ENCODE measurements at places on chromosomes 4 and X.

DNA sequence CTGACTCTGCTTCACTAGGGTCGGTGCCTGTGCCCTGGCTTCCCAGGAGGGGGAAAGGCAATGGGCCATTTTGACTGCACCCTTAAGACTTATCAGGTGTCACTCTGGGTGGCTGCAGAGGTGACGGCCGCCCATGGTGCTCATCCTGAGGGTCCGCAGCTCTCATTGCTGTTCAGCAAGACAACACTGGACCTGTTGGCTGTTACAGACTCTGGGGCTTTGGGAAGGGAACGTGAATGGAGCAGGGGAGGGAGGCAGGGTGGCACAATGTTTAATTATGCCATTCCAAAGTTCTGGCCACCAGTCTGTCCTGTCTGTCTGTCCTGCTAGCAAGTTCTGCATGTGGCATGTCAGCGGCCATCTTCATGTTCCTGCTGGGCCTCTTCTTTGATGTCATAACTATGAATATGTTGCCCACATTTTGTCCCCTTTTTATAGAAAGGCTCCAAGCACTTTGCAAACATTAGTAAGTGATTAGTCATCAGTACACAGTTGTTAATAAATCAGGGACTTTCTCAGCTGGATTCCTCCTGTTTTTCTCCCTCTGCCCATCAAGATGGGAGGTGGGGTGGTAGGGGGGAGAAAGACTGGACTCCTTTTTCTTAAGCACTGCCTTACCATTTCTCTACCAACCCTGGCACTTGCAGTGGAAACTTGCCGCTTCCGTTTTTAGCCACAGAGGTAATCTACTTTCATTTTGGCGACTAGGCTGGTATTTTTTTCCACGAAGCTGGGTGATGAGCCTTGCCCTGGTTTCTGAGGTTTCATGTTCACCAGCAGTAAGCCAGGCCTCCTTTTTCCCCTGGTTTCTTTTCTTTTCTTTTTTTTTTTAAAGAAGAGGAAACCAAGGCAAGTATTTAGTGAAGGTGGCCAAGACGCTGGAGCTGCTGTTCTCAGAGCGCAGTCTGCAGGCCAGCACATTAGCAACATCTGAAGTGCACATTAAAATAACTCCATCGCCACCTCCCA is 88.6 kb upstream of the TRIM2 start:
- peak; percentile 39 for DNase-seq

DNA sequence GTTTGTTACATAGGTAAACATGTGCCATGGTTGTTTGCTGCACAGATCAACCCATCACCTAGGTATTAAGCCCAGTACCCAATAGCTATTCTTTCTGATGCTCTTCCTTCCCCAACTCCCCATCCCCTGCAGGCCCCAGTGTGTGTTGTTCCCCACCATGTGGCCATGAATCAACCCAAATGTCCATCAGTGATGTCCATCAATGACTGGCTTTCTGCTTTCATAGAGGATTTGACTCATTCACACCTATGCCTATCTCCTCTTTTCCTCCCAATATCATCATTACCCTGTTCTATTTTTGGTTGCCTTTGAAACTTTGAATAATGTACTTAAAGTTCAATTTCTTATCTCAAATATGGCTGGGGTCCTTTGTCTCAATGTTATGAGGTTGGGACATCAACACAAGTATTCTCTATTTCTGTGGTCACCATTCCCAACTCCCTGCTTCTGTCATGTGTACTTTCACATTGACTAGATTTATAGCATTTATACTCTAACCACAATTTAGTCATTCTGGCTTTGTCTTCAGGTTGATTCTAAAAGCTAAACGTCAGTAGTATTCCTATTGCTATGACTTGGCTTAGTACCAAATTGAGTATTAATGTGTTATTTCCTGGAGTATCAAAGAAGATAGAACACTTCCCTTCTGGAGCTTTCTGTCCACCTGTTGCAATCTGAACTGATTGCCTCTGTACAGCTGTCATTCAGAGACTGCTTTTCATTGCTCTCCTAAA is 107.2 kb downstream of the TAB3 start:
- DNase-seq = no peak

DNA sequence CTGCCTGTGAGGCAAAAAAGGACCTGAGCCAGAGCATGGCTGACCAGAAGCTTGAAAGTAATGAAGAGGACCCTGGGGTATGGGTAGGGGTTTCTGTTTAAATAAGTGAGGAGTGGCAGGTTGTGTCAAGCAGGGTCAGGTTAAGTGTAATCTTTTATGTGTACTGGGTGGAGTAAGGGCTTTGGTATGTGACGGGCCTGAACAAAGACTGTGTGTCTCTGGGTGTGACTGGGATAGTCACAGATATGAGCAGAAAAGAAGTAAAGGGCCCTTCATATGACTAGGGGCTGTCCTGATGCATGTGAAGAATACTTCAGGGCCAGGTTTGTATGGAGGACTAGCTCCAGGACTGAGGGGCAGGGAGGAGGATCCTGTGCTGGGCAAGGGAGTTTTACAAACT is 82.4 kb downstream of the ITIH6 start:
- DNase-seq = no peak

DNA sequence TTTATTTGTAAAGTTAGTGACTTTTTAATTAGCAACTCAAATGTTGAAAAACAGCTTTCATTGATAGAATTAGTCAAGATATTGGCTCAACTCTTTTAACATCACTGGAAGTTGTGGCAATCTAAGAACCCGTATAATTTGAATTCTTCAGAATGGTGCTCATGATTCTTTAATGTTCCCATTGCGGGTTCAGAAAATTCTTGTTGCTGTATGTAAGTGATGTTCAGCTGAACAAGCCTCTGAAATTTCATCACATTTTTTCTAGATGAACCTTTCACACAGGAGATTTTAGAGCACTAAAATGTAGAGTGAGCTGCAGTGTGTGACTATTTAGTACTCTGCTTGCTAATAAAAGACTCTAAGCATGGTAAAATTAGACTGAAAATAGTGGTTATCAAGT is 1317.7 kb downstream of the FSTL5 start:
- no peak for DNase-seq

GRCh38 chr4:68193194-68193593 is 52.3 kb downstream of the TMPRSS11B start:
- DNase-seq = no peak

GRCh38 chrX:140087875-140088274 is 122.6 kb upstream of the CXorf66 start:
- DNase-seq = no peak

DNA sequence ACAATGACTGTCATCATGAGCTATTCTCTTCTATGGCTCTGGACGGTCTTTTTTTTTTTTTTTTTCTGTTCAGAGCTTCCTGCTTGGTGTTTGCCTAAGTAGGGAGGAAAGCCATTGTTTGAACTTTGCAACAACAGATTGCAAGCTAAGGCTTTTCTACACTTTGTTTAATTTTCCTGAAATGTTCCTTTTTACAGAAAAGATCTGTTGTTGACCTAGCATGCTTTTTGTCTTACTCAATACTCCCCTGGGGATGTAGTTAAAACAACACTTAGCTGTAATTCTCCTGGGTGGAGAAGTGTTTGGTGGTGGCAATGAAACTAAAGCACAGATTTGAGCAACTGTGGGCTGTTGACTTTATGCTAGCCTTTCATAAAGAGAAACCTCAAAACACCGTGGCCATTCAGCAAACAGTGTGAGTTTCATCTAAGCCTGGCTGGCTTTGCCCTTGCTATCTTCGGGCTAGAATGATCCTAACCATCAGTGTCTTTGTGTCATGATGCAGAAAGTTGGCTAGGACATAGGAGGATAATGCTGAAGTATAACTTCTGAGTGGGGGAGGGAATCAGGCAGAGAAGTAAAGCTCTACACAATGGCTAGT is 110.5 kb downstream of the ANXA3 start:
- no peak for DNase-seq

- DNase-seq = no peak
Observed at GRCh38 chr4:188414441-188414840, 275.2 kb downstream of the TRIML1 start.

GRCh38 chrX:142898164-142898563 is 127.6 kb upstream of the SPANXN4 start:
- no peak for DNase-seq

DNA sequence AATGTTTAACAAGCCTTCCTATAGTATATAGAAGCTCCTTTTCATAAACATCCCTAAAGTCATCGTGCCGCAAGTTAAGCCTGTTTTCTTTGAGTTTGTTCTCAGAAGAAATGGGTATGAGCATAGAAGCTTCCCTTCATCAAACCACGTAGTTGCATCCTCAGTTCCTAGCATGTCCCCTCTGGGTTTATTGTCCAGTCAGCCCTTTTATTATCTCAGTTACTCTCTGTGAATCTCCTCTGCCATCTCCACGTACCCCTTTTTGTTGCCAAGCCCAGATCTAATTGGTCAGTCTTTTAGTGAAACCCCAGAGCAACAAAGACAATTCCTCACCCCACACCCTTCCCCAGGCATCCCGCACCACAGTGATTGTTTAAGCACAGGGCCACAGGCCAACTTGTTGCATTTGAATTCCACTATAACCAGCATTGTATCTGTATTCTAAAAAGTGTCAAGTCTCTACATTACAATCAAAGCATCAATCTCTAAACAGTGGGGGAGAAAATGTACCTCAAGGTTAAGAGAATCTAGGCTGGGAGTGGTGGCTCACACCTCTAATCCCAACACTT is 12.4 kb upstream of the TRIM2 start:
- DNase-seq = no peak

DNA sequence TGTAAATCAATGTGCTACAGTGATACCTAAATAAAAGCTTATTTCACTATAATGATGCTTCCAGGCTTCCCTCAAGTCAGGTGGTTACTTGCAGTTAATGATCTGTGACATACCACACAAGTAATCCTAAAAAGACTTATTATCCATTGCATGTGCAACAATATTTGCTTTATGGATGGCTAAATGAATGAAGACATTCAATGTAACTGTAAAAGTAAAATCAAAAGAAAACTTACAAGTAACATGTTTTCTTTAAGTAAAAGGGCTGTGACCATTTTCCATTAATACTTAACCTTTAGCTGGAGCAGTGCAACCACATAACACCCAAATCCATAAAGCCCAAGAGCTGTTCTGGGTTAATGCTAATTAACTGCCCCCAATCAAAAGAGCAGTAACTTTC is 42.6 kb downstream of the RAB28 start:
- DNase-seq = no peak

GRCh38 chr4:7540206-7540605 is 105.5 kb upstream of the PSAPL1 start:
- DNase-seq = no peak

GRCh38 chrX:1673337-1673736 is 58.5 kb downstream of the ASMT start:
- DNase-seq = no peak

GRCh38 chrX:117973110-117973807 is 143.4 kb downstream of the KLHL13 start:
- DNase-seq = no peak

GRCh38 chrX:134460862-134461220 is 876 bp downstream of the HPRT1 start:
- no peak for DNase-seq
